Naive B cell (primary cell): ENCODE measurements at places on chromosomes 16 and 17. TPM values are rescaled to one million over a fixed set of nuclear protein-coding genes. Genes with fewer than 3 reads are reported as not detected.

GRCh38 chr16:84545114-84545737 is 40.8 kb upstream of the MEAK7 start:
- DNase-seq = no peak

- no peak for DNase-seq
Observed at GRCh38 chr17:39926588-39927100, 757 bp downstream of the ORMDL3 start.

GRCh38 chr17:67068999-67069398 is 24.6 kb downstream of the CACNG1 start:
- DNase-seq = no peak

DNA sequence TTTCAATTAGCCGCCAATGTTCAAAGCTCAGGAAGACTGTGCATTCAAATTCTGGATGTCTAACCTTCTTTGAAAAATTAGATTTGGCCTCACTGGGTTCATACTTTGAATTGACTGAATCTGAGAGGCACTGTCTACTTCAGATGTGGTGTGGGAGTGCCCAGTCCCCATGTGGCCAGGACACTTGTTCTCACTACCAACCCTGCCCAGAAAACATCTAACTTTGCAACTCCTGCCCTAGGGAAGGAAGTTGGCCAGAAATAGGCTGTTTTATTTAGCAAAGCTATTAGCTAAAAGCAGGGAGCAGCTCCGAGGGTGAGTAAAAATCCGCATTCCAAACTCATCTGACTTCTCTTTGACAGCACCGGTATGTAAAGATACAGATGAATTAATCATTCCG is 86.3 kb downstream of the XYLT1 start:
- no peak for DNase-seq

DNA sequence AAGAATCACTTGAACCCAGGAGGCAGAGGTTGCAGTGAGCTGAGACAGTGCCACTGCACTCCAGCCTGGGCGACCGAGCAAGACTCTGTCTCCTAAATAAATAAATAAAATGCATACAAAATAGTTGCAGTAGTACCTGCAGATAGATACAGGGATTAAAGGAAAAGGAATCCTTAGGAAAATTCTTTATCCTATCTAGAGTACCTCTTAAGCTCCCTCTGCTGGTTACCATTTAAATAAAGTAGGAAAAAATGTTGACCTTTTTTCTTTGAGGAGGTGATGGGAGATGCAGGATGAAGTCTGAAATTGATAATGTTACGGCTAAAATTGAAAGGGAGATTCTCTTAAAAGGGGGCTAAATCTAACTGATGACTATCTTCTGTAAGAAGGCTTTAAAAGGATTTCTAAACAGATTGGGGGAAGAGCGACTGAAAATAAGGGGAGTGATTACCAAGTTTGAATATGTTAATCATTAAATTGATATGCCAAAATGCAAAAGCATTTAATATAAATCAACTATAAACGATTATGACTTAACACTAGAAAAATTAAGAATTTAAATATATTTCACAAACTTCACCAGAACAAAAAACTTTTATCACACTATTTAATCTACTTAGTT is 29.4 kb downstream of the C16orf87 start:
- DNase-seq = no peak

- peak; percentile 92 for DNase-seq
Observed at GRCh38 chr16:17301593-17302135, 169.1 kb downstream of the XYLT1 start.

DNA sequence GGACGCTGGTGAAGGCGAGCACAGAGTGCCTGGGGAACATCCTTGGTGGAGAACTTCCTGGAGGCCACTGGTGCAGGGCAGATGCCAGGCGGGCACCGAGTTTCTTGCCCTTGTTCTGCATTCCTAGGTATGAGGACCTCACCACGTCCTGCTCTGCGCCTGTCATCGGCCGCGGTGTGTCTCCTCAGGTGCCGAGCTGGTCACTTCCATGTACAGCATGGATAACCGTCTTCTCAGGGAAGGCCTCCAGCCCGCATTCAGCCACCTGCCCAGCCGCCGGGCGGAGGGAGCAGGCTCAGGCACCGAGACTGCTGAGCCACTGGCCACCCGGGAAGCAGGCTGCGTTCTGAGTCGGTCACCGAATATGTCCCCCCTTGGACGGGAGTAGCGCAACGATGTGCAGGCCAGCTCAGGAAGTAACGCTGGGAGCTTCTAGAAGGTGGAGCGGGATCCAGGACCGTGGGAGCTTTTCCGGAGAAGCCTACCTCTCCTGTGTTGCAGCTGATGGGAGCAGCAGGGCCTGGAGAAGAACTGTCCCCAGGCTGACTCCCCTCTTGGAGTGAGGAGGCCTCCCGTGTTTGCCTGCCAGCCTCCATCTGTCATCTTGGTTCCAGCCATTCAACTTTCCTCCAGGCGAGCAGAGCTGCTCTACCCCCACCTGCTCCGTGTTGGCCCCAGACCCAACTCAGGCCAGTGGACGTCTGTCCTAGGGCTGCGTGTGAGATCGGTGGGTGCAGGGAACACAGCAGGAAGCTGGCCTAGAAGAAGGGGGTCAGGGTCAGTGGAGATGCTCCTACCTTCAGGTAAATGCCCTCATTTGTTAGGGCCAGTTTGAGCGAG is 2.1 kb upstream of the BAIAP2 start:
- no peak for DNase-seq

DNA sequence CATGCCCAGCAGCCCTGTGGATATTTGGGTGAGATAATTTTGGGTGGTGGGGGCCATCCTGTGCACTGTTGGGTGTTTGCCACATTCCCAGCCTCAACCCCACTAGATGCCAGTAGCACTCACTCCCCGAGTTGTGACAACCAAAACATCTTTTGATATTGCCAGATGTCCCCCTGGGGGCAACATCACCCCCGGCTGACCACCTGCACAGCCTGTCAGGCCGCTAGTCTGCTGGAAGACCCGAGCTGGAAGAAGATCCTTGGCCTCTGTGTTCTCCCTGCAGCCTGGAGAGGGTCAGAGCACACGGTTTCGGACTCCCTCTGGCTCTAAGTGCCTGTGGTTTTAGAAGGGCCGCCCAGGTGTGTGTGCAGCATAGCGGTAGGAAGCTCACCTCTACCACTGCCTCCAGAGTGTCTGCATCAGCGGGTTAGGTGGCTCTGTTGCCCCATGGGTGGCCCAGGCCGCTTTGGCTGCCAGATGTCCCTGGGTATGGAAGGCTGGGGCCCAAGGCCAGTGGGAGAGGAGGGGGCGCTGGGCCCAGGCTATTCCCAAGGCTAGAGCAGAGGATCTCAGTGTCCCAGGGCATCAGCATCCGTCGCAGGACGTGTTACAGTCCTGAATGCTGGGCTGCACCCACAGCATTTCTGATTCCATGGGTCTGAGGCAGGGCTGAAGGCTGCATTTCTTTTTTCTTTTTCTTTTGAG is 195.8 kb upstream of the GSE1 start:
- no peak for DNase-seq

DNA sequence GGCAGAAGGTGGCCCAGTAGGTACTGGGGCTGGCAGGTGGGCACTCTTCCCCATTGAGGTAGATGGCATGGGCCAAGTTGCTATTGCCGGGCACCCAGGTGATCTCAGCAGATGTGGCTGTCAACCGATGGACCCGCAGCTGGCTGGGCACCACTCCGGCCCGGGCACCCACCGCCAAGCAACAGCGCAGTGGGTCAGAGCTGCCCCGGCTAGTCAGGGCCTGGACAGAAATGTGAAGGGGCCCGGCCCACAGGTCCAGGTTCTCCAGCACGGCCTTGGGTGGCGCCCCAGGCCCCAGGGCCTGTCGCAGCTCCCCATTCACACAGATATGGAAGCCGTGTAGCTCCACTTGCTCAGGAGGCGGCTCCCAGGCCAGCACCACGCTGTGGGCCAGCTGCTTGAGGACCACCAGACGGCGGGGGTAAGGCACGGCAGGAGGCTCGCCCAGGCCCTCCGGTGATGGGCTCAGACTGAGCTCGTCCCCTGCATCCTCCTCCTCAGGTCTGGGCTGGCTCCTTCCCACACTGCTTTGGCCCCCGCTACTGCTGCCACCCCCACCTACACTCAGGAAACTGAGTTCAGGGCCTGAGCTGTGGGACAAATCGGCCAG is 16.5 kb downstream of the TSPOAP1 start:
- no peak for DNase-seq

- DNase-seq = no peak
Observed at GRCh38 chr16:56625943-56626654, 518 bp downstream of the MT1E start.

DNA sequence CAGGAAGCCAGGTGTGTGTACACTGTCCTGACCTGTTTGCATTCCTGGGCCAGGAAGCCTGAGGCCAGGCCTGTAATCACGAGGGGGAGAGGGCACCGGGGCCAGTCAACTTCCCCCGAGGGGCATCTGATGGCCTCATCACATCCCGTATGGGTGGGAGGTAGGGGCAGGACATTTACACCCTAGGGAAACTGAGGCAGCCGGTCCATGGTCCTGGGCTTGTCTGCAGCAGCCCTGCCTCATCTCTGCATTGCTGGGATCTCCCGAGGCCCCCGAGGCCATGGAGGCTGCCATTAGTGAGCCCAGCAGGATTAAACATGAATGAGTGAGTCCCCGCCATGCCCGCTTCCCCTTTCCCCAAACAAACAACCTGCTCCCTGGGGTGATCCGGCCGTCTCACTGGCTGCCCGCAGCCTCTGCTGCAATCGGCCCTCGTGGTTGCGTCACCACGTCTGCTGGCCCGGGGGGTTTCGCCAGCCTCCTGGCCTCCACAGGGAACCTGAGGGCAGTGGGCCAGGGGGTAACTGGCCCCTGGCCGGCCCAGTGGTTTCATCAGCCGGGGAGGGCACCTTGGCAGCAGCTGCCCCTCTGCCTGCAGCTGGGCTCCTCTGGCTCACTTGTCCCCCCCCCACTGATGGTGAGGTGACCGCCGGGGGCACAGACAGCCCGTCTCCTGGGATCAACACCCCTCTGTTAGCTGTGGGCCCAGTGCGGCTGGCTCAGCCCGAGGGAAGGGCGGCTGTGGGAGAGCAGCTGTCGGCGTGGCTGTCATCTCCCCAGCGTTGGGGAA is 88.3 kb upstream of the GSE1 start:
- DNase-seq = peak; percentile 13

DNA sequence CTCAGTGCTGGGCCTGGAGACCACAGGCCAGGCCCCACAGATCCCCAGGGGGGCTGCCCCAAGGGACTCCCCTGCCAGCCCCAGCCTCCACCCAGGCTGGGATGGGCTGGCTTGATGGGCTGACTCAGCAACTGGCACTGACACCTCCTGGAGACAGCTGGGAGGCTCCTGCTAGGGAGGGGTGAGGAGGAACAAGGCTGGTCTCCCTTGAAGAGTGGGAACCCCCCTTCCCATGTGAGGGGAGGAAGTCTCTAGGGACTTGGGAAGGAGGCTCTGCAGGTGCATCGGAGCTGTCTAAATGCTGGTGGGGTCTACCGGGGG is 10.4 kb downstream of the NHERF1 start:
- DNase-seq = no peak

DNA sequence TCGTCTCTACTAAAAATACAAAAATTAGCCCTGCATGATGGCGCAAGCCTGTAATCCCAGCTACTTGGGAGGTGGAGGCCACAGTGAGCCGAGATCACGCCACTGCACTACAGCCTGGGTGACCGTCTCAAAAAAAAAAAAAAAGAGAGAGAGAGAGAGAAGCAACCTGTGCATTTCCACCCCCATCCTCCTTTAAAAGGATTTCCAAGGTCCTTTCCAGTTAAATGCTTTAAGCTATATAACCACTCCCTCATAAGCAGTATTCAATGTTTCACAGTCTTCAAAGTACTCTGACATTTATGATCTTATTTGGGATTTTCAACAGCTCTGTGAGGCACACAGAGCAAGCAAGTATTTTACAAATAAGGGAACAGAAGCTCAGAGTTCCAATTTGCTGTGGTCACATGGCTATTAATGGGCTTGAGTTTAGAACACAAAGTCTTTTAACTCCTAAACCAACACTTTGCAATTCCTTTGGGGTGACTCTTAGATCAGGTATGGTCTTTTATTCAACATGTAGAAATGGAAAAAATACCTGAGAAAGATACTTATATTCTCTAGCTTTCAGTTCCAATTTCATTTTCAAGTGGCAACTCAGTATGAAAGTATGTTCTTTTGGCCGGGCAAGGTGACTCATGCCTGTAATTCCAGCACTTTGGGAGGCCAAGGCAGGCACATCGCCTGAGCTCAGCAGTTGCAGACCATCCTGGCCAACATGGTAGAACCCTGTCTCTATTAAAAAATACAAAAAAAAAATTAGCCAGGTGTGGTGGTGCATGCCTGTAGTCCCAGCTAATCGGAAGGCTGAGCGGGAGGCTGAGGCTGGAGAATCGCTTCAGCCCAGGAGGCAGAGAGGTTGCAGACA is 31.3 kb downstream of the SPOP start:
- no peak for DNase-seq

DNA sequence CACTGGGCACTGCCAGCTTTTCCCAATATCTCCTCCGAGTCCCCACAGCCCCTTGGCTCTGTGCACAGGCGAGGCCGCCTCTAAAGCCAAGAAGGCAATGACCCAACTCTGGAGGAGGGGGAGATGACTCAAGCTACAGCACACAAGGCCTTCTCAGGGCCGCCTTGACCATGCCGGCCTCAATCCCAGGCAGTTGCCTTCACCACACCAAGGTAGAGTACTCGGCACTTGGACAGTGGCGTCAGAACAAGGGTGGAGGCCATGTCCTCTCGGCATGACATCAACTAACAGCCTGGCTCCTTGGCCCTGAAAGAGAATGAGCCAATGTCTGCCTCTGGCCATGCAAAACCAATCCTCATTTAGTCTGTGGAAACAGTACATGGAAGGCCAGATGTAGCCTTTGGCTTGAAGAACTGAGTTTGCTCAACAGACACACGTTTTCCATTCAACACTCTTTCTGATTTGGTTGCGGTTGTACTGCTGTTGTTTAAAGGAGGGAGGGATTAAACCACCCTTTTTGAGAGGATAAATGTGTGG is 139.6 kb downstream of the XYLT1 start:
- no peak for DNase-seq

DNA sequence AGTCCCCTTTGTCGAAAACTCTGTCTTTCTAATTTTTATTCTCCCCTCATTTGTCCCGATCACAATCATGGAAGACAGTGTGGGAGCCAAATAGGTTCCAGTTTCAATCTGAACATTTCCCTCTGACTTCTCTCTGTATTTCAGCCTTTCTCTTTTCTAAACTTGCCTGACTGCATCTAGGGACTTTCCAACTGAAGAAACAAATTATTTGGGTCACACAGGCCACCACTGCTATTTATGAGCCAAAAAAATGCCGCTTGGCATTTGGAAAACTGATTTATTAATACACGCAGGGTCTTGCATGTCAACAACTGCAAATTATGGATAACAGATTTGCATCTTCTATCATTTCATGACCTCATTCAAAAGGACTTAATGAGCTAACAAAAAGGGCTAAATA is 55.2 kb upstream of the ELAC2 start:
- no peak for DNase-seq

- DNase-seq = no peak
Observed at GRCh38 chr16:49827805-49828438, 28.0 kb downstream of the ZNF423 start.

GRCh38 chr17:55585629-55586028 is 74.4 kb upstream of the SMIM36 start:
- no peak for DNase-seq

P2RX5 gene
- 605 TPM for polyA plus RNA-seq

ITGAL gene
- 28.0 TPM for polyA plus RNA-seq

GPR179 gene
- not detected for polyA plus RNA-seq

ATP2C2 gene
- not detected for polyA plus RNA-seq

TEDC2 gene
- polyA plus RNA-seq = 0.51 TPM

SYCE1L gene
- polyA plus RNA-seq = 0.45 TPM

RRAD gene
- not detected for polyA plus RNA-seq

BRIP1 gene
- polyA plus RNA-seq = 0.40 TPM

KRT40 gene
- polyA plus RNA-seq = not detected

ZFP3 gene
- polyA plus RNA-seq = 3.6 TPM
